Stimulated activated CD8-positive, alpha-beta memory T cell treated with anti-CD3 and anti-CD28 coated beads, Interleukin-7, amount 100 ng/mL, for 24 hours (primary cell): ENCODE measurements at places on chromosomes 12 and 14.

GRCh38 chr12:4833524-4833923 lies 76.2 kb upstream of the KCNA1 start:
- no peak for DNase-seq

- no peak for DNase-seq
Observed at GRCh38 chr12:9123781-9124382, 8.2 kb upstream of the A2M start.

DNA sequence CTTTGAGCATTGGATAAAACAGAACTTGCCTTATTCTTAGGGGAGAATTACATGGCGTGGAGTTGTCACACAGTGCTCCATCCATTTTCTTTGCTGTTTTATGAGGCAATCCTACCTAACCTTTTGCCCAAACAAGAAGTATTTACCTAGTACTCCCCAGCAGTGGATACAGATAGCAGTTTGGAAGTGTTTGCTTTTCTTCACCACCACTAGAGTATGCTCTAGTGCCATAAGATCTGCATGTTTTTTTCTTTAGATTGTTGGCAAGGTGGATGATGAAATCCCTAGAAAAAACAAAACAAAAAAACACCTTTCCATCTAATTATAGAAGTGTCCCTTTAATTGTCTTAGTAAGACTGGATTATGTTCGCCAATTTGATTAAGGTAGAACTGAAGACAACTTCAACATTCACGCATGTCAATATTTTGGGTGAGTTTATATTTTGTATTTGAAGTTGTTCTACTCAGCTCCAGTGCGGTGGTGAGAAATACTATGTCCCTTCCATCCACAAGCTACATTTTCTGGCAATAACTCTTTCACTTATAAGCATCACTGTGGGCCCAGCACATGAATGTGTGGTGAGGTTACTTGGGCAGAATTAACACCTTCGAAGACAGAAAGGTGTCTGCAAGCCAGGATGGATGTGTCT lies 23.6 kb upstream of the TMEM260 start:
- no peak for DNase-seq

- no peak for DNase-seq
Observed at GRCh38 chr12:105192624-105193225, 43.2 kb downstream of the APPL2 start.

GRCh38 chr12:132686825-132687210 lies 324 bp downstream of the POLE start:
- DNase-seq, result no peak

DNA sequence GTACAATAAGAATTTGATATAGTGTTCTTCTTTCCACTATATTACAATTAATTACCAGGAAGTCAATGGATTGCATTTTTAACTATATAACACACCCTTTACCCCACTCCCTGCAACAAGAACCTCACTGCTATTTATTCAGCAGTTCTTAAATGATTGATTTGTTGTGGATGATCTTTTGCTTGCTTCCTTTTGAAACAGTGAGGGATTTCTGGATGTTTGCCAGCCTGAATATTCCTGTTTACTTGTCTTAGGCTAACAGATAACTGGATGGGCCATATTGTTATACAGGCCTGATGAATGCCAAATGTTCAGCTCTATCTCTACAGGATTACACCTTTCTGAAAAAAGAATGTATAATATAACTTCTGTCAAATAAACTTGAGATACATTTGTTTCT lies 497.6 kb downstream of the APAF1 start:
- no peak for DNase-seq
